ENCODE measurements at places on chromosomes 2 and 18.

DNA sequence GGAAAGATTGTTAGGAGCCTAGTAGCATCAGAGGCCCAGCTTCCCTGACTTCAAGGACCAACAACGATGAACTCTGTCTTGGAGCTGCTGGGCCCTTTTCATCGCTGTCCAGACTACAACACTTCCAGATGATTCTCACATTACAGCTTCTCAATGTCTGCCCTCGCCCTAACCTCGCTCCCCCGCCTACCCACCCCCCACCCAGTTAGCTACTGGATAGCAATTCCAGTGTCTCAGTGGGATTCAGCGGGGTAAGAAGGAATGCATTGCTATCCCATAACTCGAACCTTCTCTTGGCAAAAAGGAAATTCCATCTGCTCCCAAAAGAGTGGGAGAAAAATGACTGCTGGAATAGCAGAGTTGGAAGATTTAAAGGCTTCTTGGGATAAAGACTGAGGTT is 65.0 kb downstream of the RPL37A start:
- no peak for DNase-seq

DNA sequence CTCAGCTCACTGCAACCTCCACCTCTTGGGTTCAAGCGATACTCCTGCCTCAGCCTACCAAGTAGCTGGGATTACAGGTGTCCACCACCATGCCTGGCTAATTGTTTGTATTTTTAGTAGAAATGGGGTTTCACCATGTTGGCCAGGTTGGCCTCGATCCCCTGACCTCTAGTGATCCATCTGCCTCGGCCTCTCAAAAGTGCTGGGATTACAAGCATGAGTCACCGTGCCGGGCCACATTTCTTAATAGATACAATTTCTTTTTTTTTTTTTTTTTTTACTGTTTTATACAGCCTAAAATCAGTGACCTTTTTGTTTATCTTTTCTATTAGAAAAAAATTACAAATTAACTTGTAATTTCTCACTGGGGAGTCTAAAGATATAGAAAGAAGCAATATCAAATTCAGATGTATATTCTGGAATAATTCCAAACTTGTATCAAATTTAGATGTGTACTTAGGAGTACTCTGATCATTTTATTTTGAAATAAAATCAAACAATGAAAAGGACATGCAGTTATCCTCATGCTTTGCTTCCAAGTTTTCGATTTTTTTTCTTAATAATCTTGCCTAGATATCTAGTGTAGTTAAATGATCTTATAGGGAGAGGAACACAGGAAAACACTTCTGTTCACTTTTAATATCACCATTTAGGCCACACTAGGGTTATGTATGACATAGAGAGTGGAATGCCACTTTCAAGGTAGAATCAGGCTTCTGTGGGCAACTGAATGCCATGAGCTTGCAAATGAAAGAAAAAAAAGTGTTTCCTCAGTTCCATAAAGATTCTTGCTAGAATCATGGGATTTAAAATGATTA is 1089.3 kb downstream of the SUCLG1 start:
- DNase-seq = no peak

GRCh38 chr2:240165034-240165433 is 24.6 kb upstream of the OTOS start:
- DNase-seq = no peak

- no peak for DNase-seq
Measured at GRCh38 chr2:32941944-32942690, 4.6 kb upstream of the LTBP1 start.

- no peak for DNase-seq
Measured at GRCh38 chr2:240386326-240386725, 49.1 kb upstream of the GPC1 start.

DNA sequence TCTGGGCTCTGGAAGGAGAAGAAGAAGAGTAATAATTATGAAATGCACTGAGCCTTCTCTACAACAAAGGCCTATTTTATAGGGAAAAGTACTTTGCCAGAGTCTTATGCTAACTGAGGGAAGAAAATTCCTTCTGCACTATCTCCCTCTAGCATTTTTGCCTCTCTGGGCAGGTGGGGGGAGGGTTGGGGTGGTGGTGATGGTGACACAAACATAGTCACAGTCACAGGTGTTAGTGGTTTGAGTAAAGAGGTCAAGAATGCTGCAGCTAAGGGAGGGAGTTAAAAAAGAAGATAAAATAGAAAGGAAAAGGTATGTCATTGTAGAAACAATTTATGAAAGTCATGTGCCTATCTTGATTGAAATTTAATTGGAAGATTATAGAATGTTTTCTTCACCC is 140.8 kb upstream of the COL3A1 start:
- no peak for DNase-seq

DNA sequence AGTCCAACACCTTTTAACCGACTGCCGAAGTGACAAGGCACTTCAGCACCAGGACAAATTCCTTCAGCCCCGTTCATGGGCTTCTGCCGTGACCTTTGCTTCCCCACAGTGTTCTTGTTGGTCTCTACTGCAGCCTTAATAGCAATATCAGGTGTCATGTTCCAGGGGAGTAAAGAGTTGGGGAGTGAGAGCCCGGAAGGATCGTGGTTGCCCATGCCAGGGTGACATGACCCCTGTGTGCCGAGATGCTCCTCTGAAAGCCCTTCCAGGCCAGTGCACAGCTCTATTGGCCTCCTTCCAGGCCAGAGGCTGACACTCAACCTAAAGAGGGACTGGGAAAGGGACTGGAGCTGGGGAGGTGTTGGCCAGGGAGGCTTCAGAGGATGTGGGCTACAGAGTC is 279.2 kb downstream of the CYRIA start:
- no peak for DNase-seq

DNA sequence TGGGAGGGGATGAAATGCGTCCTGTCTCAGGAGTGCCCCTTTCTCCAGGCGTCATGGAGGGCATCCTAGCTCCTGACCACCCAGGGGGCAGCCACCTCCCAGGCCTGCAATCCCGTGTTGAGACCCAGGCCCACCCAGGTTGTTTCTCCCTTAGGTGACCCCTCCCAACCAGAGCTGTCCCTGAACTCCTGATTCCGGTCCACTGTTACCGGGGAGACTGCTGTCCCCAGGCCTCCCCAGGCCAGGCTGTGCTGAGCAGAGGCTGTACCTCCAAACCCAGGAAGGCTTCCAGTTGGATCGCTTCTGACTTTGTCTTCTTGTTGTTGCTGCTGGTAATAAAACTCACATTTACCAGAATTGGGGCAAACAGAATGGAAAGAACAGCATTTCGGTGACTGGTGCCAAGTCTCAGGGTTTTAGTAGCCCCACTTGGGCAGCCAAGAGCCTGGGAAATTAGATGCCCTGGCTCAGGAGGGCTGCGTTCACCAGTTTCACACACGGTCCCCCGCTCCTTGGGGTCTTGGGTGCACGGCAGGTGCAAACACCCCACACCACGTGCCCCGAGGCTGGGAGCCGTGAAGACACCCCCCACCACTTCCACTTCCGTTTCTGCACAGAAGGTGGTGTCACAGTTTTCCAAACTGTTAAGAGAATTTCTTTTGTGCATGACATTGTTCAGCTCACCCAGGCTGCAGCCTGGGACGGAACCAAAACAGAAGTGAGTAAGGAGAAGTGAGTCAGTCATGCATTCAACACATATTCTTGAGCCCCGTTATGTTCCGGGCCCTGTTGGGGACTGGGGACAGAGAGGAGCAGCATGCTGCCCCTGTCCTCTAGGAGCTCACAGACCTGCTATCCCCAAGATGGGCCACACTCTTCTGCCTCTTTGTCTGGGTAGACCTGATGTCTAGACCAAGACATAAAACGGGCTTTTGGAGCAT is 29.4 kb downstream of the ITM2C start:
- no peak for DNase-seq

DNA sequence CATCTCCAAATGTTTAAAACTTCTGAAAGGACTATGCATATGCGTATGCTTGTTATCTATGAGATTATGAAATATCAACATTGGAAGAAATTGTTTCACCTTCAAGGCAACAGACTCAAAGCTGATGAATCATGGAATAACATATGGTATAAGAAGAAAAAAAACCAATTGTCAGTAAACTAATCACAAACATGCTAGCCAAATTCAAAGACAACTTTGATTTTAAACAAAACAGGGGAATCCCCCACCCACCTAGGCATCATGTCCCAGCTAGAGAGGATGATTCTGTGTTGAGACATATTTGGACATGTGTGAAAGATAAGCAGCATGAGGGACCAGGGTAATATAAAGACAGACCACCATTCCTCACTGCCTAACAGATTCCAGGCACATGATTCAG is 147.7 kb downstream of the WDPCP start:
- no peak for DNase-seq

DNA sequence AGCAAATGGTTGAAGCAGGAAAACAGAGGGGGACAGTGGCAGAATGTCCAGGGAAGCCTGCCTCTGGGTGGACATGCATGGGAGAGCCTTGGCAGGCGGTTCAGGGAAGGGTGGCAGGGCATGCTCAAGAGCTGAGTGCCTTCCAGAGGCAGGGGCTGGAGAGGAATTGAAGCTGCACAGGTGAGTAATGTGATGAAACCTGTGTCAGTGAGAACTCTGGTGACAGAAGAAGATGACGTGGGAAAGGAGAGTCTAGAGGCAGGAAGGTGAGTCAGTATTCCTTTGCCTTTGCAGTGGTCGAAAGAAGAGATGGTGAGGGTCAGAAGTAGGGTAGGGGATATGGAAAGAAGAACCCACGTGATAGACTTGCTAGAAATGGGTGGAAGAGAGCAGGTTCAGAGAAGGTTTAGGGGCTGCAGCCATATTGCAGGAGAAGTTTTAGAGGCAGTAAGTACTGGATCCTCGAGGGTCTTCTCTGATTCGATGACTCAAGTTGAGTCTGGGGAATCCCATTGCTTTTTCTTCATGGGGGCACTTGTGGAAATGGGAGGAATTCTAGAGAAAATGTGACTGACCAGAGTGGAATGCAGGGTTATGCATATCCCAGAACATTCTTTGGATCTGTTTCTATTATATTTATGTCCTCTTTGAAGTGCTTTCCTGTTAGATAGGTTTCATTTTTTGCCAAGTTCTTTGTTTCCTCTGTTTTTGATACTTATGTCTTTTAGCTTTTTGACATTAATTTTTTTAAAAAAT is 37.4 kb downstream of the TMEM87B start:
- no peak for DNase-seq

DNA sequence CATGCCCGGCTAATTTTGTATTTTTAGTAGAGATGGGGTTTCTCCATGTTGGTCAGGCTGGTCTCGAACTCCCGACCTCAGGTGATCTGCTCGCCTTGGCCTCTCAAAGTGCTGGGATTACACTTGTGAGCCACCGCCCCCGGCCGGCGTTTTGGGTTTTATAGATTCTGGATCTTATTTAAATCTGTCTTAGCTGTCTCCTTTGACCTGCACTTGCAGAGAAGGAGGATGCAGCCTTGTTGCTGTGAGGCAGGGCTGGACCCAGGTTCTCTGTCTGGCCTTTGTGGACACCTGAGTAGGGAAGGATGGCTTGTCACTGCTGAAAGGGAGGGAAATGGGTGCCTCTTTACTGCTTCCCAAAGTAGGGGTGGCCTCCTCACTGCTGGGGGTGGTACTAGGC is 83.0 kb upstream of the HS6ST1 start:
- no peak for DNase-seq

DNA sequence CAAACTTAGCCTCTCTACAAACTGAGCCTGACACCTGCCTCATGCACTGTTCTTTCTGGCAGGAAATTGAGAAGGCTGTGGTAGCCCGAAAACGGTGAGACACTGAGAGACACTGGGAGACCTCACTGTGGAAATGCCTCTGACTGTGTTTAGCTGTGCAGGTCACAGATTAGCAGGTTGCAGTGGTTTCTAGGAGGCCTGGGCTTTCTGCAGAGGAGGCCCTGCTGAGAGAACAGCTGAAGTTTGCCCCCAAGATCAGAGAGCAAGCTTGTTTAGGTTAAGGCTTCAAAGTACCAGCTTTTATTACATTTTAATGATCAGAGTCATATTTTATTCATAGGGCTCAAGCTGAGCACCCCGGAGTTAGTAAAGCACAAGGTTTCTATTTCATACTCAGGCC is 68.7 kb upstream of the LYPD6 start:
- no peak for DNase-seq

Measured in activated CD8-positive, alpha-beta memory T cell treated with anti-CD3 and anti-CD28 coated beads, Interleukin-2, amount 10 ng/mL, durations not matched to agents 7 days and 5 days (primary cell).